ENCODE measurements at places on chromosomes 2 and 18.

DNA sequence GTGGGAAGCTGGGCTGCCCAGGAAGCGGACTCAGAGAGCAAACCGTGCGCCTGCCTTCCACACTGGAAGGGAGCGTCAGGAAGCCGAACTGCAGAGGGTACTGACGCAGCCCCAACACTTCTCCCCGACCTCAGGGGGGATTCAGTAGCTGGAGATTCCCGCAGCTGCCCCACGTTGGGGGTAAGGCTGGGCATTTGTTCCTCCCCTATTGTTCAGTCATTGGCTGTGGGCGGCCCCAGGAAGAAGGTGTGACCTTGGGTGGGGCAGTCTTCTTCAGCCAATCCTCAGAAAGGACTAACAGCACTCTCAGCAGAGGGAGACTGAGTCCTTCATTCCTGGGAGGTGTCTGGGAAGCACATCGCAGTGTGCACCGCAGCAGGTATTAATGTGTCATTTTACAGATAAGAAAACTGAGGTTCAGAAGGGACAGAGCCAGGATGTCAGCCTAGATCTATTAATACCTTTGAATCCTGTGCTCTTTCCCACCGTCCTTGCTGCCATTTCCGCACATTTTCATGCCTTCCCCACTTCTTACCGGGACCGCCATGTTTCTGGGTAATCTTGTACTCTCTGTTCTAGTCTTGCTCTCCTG is 12.1 kb upstream of the C18orf32 start:
- no peak for DNase-seq

DNA sequence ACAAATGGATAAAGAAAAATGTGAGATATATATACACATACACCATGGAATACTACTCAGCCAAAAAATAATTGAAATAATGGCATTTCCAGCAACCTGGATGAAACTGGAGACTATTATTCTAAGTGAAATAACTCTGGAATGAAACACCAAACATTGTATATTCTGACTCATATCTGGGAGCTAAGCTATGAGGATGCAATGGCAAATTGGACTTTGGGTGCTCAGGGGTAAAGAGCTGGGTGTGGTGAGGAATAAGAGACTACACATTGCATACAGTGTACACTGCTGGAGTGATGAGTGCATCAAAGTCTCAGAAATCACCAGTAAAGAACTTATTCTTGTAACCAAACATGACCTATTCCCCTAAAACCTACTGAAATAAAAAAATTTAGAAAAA is 636.0 kb upstream of the LRATD1 start:
- DNase-seq, result no peak

- no peak for DNase-seq
Observed at GRCh38 chr2:222193328-222193983, 105.3 kb downstream of the PAX3 start.

DNA sequence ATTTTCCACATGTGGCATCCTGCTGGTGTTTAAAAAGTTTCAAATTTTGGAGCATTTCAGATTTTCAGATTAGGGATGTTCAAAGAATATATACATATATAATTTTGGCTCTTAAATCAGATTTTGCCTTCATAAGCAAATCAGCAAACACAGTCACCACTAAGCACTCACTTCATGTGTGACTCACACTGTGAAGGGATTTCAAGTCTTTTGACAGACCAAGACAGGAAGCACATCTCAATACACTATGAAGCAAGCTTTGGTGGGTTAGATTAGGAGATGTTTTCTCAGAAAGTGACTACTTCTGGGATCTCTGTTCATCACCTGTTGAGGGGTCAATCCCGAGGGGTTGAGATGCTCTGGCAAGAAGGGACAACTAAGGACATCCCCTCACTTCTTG is 227.8 kb upstream of the RBBP8 start:
- no peak for DNase-seq

DNA sequence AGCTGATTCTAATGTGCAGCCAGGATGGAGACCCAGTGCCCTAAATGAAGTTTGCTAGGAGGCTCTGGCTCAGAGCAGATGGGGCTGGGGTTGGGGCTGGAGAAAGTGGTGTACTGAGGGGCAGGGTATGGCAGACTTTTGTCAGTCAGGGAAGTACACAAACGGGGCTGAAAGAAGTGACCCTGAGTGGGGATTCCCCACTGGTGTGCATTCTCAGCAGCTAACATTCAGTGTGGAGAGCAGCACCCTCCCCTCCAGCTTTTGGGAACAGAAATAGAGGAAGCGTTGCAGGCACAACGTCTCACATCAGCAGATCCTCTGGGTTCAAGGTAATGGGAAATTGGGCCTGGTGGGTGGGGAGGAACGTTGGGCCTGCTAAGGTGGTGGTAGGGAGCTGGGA is 89.1 kb upstream of the GCFC2 start:
- no peak for DNase-seq

- no peak for DNase-seq
Observed at GRCh38 chr2:37867166-37867565, 57.9 kb upstream of the RMDN2 start.

DNA sequence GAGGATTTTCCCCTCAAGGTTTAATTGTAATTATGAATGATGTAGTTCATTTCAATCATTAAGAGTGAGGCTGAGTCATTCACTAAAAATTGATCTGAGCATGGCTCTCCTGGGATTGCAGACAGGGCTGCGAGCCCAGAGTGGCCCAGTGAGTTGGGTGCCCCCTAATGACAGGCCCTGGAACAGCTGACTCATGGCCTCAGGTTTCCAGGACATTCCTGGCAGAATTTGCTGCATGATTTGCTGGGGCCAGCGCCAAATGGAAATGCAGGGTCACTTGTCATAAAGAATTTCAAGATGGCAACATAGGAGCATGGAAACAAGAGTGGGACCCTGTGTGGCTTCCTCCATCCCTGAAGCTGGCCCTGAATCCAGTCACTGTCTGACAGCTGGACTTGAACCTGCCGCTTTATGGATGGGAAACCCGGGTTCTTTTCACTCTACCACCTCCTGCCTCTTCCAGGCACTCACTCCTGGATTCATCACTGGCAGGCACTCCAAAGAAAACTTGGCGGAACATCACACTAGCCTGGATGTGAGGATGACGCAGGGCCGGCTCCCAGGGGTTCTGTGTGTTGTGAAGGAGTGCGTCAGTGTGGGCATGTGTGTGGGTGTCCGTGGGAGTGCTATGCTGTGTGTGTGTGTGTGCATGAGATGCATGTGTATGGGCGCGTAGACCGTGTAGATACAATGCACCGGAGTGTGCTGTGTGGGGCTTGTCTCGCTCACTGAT is 15.2 kb downstream of the OTOF start:
- no peak for DNase-seq

DNA sequence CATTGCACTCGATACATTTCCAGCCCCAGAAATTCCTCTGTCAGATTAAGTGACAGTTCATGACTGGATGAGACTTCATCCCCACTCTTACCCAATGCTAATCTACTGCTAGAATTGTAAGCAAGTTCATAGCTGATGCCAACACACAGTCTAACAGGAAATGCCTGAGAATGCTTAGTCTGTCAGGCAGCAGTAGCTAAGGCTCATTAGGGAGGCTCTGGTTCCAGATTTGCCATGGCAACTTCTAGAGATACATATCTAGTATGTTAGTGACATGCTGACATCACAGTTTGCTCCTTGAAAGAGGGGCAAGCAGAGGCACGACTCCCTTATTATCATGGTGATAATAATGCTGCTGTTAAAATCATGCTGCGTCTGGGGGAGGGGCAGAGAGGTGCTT is 198.4 kb downstream of the RBM43 start:
- no peak for DNase-seq

DNA sequence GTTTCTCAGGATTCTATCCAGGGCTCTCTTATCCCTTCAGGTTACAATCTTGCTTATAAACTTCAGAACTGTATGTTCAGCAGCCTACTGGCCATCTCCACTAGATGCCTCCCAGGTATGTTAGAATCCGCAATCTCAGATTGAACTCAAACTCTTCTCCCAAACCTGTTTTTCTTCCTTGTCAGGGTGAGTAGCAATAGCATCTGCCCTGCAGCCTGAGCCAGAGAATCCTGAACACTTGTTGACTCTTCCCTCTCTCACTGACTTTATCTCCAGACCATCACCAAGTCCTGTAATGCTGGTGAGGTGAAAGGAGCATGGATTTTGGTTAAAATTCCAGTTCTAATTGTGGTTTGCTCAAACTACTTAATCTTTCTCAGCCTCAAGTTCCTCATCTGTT is 82.6 kb upstream of the ALPP start:
- DNase-seq, result no peak

GRCh38 chr18:59690996-59691395 is 6.2 kb downstream of the CCBE1 start:
- DNase-seq, result no peak

GRCh38 chr18:5449858-5450509 is 93.8 kb downstream of the EPB41L3 start:
- no peak for DNase-seq

- DNase-seq, result no peak
Observed at GRCh38 chr2:138640921-138641676, 139.1 kb downstream of the NXPH2 start.

DNA sequence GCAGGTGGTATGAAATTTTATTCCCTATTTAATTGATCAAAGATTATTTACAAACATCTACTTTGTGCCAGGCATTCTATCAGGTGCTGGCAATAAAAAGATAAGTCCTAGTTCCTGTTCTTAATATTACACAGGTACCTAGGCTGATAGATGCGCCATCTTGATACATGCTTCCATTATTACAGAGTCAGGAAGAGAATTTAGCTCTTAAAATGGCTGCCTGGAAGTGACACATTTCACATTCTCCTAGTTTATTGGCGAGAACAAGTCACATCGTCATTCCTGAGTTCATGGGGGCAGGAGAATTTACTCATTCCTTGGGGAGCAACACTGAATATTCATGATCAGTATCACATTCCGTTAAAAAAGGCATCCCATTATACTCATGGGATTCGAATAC is 1.1 kb upstream of the DARS1 start:
- no peak for DNase-seq

GRCh38 chr2:236940497-236940896 is 145.2 kb upstream of the COPS8 start:
- DNase-seq, result no peak

DNA sequence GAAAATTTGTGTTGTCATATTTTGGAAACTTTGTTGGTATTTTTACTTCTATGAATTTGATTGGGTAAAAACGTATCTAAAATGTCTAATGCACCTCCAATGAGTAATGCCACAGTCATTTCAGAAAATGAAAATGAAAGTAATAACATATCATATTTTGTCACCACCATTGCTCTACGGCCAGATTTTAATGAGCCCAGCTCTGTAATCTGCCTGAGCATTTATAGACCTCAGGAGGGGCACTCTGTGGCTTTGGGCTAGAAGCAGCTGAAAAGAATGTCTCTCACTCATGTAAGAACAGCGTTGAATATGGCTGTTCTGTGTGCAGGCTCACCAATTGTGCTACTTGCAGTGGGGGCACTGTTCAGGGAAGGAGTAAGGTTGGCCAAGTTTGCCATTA is 32.7 kb upstream of the ABCA12 start:
- DNase-seq, result no peak

DNA sequence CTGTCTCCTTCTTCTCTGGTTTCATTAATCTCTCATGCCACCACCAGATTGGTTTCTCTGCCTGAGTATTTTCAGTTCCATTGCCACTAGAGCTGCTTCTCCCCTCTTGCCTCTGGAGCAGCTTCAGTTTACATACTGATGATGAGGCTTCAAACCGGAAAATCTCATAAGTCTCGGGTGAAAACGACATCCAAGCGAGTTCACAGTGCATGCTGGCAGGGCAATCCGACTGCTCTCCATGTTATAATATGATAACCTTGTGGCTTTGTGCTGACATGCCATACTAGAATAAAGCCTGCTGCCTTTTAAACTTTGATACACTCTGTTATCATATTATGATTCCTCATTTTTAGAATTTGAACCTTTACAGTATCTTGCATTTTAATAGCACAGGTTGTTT is 153.5 kb downstream of the PRPF40A start:
- DNase-seq, result no peak

GRCh38 chr2:226883296-226883795 is 47.5 kb downstream of the RHBDD1 start:
- no peak for DNase-seq

- DNase-seq, result no peak
Observed at GRCh38 chr2:3272761-3273160, 104.9 kb downstream of the EIPR1 start.

DNA sequence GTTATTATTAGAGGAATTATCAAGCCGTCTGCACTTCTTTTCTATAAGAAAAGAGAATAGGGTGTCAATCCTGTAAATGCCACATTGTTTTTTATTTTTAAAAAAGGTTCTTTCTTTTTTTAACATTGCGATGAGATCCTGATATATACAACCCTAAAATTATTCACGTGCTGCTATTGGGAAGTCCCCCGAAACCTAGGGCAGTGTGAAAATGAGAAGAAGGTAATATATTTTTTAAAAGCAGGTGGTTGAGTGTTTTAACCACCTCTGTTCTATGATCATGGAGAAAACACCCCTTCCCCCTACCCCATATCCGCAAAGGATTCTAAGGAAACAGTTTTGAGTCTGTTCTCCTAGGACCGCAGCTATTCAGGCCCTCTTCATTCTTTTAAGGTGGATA is 94.5 kb upstream of the KLHL14 start:
- no peak for DNase-seq

- DNase-seq, result no peak
Observed at GRCh38 chr2:72494392-72494791, 331.4 kb downstream of the EXOC6B start.

GRCh38 chr2:15195813-15196212 is 365.3 kb downstream of the NBAS start:
- no peak for DNase-seq

DNA sequence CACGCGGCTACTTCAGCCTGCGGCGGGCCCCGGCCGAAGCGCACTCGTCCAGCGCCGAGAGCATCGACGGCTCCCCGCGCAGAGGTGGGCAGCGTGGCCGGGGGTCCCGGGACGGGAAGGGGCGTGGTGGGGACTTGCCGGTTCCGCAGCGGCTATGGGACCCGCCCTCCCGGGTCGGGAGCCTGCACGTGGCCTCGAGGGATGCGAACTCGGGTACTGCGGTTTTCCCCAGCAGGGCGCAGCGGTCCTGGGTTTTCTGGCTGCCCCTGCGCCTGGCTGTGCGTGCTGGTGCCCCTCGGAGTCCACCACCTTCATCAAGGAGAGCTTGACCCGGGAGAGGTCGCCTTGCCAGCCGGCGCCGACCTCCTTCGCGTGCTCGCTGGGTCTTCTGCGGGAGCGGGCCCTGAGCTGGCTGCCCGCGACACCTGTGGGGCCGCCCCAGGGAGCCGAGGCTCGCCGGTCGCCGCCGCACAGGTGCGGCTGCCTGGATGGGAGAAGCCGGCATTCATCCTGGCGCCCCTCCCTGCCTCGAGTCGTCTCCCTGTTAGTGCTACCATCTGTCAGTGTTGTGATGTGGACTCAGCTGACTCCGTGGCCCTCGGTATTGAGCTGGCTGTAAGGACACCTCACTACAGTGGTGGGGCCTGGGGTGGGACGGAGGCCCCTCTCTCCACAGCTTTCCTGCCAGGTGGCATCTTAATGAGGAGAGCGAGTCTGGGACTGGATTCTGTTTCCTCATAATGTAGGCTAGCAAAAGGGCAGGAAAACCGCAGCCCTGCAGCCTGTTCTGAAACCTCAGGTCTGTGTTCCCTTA is 177.3 kb downstream of the AGAP1 start:
- no peak for DNase-seq

DNA sequence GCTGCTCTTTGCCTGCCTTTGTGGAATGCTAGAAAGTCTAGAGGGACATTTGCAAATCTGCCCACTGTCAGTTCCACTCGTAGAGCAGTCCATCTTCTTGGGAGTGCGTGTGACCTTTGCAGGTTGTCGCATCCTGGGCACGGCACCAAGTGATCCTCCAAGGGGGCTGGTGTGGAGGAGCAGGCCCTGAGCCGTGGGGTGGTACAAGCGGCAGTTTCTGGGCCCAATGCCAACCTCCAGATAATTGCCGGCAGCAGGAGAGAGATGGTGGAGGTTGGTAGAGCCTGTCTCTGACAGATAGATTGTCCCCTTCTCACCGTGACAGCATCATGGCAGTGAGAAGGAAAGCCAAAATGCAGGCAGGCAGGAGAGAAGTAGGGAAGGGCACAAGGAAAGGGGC is 150.7 kb upstream of the SLC14A2 start:
- DNase-seq, result no peak
